ENCODE measurements at places on chromosomes 13 and 19.

DNA sequence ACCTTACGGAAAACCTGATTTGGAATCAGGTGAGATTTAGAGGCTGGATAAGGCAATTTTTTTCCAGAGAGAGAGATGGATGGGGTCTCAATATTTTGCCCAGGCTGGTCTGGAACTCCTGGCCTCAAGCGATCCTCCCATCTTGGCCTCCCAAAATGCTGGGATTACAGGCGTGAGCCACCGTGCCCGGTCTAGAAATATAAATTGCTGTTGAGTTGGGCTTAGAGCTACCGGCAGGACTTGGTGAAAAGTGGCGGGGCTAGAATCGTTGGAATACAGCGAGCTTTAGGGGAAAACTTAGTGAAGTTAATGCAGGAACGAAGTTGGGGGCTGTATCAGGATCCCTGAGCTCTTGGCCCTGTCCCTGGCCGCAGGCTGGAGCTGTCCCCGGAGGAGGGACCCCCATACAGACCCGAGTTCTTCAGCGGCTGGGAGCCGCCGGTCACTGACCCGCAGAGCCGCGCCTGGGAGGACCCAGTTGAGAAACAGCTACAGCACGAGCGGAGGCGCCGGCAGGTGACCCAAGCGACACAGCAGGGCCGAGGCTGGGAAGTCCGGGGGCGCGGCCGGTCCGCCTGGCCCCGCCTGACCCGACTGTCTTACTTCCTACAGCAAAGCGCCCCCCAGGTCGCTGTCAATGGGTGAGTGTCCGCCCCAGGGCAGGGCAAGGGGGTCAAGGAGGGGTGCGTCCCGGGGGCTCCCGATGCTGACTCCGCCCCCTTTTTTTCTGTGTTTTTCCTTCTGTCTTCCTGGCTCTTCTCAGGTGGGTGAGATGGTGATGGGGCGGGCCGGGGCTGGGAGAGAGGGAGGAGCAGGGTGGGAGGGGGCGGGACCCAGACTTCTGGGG, 7.6 kb downstream of the EPS8L1 start:
- no peak for DNase-seq

DNA sequence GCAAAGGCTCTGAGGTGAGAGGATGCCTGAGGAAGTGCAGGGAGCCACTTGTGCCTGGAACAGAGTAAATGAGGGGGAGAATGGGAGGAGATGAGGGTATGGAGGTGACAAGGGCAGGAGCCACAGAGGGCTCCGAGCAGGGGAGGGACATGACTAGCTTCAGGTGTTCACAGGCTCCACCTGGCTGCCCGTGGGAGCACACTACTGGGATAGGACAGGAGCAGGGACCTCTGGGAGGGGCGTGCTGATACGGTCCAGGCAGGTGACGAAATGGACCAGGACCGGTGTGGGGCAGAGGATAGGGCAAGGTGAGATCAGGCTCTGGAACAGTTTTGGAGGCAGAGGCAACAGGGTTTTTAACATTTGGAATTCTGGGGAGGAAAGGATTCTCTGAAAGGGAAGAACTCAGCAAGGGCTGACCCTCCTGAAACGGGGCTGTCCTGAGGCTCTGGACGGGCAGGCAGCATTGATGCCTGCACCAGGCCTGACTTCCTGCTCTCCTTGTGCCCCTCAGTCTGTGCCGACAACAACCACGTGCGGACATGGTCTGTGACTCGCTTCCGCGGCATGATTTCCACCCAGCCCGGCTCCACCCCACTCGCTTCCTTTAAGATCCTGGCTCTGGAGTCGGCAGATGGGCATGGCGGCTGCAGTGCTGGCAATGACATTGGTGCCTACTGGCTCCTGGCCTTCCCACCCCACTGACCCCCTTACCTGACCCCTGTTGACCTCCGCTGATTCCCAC, 11.6 kb downstream of the SHKBP1 start:
- DNase-seq = no peak

- no peak for DNase-seq
Measured at GRCh38 chr19:33291623-33292534, 10.5 kb downstream of the CEBPA start.

- no peak for DNase-seq
Measured at GRCh38 chr19:58328999-58329398, 2.2 kb downstream of the ZSCAN22 start.

- DNase-seq = peak; percentile 99
Measured at GRCh38 chr19:6372594-6373095, at the start of gene ALKBH7. Gene ALKBH7, plus strand, starts transcription at chr19:6372794. Its CDS starts 27 bp downstream, at chr19:6372821.

GRCh38 chr13:101626925-101627555, 174.6 kb downstream of the ITGBL1 start:
- no peak for DNase-seq

DNA sequence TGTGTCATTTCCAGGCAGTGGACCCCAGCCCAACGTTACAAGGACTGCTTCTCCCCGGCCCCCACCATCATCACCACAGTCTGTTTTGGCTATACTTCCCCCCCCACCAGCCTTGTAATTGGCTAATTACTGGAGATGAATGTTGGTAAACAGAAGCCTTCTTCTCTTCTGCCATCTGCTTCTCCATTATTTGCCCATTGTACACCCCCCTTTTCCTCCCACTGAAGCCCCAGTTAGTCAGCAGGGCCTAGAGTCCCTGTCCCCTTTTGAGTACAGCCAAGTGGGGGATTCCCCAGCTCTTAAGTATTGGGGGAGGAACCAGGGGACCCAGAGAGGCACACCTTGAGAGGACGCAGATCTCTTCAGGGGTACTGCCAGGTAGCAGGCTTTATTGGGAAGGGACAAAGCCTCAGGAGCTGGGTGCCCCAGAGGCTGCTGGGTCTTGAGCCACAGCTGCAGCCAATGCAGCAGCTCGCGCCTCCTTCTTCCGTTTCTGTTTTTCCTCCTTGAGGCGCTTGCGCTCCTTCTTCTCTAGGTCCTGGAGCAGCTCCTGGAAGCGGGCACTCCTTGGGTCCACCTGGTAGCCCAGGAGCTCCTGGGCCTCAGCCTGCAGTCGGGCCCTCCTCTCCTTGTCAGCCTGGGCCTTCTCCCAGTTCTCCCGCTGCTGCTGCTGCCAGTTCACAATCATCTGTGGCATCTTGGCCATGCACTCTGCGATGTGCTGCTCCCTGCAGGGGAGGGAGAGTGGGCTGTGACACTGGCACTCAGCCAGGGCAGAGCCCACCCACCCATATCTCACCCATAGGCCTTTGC, 3.0 kb downstream of the GADD45GIP1 start:
- DNase-seq = no peak

DNA sequence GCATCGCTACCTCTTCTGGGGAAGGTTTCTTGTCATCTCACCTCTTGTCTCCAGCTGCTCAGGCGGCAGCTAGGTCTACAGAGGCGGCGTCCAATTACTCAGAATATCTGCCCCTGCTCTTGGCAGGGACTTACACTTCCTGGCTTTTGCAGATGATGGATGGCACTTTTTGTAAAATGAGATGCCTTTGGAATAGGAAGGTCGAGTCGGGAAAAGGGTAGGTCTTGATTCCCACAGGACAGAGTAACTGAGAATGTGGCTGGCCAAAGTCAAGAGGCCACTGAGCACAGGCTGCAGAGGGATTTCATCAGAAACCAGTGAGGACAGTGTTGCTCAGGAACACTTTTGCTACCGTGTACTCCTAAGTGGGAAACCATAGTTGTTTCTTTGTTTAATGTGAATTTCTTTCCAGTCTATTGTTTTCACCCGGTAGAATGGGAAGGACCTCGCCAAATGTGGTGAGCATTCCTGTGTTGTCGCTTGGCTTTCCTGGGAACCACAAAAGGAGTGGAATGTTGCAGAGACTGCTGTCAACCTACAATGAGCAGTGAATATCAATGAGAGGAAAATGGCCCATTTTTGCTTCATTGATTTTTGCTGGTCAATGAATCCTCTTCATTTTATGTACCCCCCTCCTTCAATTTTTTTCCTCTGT, 383.7 kb downstream of the HS6ST3 start:
- no peak for DNase-seq

GRCh38 chr13:75587679-75588078, 38.1 kb downstream of the UCHL3 start:
- no peak for DNase-seq

Measured in left cardiac atrium (tissue), 4 donors.